ENCODE measurements at places on chromosomes 12 and 14.

- no peak for DNase-seq
These were observed 78.9 kb downstream of the ITPK1 start for GRCh38 chr14:93036652-93037345.

DNA sequence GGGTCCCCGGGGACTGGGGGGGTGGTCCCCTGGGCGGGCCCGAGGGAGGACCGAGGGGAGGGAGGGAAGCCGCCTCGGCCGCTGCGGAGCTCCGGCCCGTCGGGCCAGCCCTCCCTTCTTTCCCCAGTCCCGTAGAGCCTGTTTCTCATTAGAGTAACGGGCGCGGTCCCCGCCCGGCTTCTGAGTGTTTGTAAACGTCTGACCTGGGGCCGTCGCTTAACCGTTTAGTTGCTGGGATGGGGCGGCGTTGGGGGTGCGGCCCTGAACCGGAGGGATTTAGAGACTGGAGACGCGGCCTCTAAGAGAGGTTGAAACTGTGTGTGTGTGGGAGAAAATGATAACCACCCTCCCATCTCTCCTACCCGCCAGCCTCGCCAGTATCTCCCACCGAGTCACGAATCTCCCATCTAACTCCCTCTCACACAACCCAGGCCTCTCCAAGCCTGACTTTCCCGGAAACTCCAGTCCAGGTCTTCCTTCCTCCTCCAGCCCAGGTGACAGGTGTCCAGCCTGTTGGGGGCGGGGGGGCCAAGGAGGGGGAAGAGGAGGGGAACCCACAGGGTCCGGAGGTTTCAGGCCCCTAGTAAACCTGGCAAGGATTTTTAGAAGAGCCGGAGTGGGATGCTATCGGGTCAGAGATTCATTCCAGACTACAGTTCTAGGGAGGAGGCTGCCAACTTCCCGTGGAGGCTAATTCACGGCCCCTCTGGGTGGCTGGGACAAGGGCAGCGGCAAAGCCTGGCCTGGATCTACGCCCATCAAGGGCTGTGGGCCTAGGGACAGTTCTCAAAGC lies 1.1 kb upstream of the NFATC4 start:
- DNase-seq, result peak; percentile 99

GRCh38 chr14:90721619-90722305 lies 94.5 kb downstream of the TTC7B start:
- DNase-seq, result no peak

- DNase-seq, result no peak
These were observed 4.3 kb downstream of the PLEKHG6 start for GRCh38 chr12:6314776-6315175.

GRCh38 chr12:52222692-52223091 lies 10.4 kb upstream of the KRT7 start:
- peak; percentile 40 for DNase-seq

- no peak for DNase-seq
These were observed 32.7 kb upstream of the VPS37B start for GRCh38 chr12:122928404-122929147.

DNA sequence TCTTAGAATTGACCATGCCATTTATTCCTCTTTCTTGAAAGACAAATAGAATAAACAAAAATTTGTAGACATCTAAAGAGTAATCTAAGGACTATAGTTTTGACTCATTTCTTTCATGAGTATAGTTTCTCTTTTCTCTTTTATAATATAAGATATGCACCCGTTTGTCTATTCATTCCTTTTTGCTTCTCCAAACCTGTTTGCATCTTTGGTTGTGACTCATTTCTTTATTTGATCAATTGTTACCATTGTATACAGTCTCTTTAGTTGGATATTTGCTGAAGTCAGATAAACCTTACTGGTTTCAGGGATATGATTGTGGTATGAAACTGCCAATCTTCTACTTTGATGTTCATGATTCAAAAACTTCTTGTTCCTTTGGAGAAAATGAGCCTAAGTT lies 268.7 kb downstream of the FBXL14 start:
- DNase-seq, result peak; percentile 35

DNA sequence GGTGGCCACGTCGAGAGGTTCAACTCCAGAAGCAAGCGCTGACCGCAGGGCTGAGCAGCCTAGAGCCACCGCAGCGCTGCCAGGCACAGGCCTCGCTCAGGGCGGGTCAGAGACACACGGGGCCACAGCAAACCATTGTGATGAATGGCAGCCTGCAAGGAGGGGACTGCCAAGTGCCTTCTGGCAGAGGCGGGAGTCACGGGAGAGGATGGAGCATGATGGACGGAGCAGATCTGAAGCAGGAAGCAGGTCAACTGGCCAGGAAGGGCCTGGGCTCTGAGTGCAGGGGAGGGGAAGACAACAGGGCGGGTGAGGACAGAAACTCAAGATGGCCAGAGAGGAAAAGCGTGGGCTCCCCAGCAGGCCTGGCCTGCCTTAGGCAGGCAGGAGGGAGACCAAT lies 49.8 kb downstream of the CDC42BPB start:
- DNase-seq, result no peak

DNA sequence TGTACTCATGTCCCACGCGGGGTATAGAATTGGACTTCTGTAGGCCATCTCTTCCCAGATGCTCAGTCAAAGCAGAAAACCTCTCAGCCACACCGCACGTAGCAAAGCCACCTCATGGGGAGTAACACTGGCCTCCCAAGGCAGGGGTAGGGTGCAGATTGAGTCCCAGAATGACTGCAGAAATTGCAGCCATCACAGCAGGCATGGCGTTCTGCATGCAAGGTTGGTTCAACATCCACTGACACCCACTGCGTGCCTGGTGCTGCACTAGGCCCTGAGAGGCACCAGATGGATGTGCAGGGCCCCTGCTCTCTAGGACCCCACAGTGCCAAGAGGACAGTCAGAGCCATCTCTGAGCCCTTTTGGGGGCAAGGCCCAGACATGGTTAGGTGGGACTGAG lies 39.9 kb downstream of the RAB35 start:
- no peak for DNase-seq

DNA sequence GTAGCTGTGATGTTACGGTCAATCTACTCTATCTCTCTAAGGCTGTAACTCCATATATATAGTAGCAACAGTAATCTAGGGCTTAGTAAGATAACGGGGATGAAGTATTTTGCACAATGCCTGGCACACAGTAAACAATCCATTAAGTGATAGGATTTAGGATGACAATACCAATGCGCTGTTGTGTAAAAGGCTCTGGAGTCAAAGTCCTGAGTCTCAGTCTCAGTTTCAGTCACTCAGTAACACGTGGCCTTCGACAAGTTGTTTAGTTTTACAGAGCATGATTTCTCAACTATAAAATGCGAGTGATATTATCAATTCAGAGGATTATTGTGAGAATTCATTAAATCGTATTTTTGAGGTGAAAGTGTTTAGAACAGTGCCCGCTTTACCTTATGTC lies 162.4 kb downstream of the GARIN6 start:
- DNase-seq, result no peak

- peak; percentile 68 for DNase-seq
These were observed 307.7 kb downstream of the CCDC91 start for GRCh38 chr12:28497889-28498411.

- no peak for DNase-seq
These were observed 150.1 kb downstream of the PRKCH start for GRCh38 chr14:61471297-61472005.

DNA sequence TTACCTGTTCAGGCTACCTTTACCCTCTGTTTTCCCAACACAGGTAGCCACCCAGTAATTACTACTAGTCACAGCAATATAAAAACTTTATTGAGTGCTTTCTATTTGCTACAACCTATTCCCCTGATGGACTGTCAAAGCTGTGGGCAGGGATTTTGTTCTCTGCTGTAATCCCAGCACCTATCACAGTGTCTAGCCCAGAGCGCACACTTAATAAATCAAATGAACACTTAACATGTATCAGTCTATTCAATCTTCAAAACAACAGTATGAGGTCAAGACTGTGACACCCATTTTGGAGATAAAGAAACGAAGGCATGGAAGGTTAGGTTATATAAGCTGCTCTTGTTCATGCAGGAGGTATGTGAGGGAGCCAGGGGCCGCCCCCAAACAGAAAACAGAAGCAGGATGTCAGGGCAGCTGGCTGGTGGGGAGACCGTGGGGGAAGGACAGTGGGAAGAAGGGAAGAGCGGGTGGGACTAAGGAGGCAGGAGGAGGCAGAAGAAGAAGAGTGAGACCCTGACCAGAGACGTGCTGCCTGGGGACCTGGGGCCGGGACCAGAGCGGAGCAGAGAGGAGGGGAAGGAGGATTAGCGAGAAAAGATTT lies 1.7 kb downstream of the TNFRSF1A start:
- DNase-seq, result no peak

- DNase-seq, result no peak
These were observed 295.0 kb downstream of the RPAP3 start for GRCh38 chr12:47410862-47411261.

- DNase-seq, result no peak
These were observed 15.0 kb downstream of the WNT5B start for GRCh38 chr12:1643905-1644533.

- DNase-seq, result no peak
These were observed 2.9 kb downstream of the ARHGDIB start for GRCh38 chr12:14958361-14959125.

DNA sequence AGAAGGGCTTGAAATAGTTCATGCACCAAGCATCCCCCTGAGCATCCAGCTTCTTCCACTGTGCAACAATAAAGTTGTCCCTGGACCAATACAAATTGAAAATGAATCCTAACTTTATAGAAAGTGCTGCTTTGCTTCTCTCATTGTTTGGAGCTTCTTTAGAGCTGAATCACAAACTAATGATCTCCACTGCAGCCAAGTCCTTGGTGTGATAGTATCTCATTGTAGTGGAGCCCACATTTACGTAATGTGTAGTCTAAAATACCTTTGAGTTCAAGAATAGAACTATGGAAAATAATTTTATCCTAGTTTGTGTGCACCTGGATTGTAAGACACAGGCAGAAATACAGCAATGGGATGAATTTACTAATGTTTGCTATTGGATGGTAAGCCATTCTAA lies 319.9 kb downstream of the EGLN3 start:
- no peak for DNase-seq

DNA sequence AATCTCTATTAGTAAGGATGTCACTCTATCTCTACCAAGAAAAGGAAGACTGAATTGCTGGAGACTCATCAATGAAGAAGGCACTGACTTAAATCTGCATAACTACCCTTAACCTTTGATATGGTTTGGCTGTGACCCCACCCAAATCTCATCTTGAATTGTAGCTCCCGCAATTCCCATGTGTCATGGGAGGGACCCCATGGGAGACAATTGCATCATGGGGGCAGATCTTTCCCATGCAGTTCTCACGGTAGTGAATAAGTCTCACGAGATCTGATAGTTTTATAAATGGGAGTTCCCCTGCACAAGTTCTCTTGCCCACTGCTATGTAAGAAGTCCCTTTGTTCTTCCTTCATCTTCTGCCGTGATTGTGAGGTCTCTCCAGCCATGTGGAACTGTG lies 73.4 kb upstream of the PPM1H start:
- no peak for DNase-seq

DNA sequence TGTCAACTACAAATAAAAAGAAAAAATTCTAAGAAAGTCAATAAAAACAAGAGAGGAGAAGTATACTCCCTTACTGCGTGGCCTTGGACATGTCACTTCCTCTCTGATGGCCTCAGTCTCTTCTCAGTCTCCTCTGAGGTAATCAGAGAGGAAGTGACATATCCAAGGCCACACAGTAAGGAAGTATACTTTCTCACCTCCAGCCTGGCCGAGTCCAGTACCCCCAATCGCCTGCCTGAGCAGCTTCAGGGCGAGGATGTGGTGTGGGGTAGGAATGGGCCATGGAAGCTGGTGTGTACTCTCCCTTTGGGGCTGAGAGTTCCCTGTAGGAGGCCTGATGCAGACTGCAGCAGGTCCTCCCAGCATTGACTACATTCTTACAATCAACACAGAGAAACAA lies 15.8 kb downstream of the VDR start:
- DNase-seq, result no peak

DNA sequence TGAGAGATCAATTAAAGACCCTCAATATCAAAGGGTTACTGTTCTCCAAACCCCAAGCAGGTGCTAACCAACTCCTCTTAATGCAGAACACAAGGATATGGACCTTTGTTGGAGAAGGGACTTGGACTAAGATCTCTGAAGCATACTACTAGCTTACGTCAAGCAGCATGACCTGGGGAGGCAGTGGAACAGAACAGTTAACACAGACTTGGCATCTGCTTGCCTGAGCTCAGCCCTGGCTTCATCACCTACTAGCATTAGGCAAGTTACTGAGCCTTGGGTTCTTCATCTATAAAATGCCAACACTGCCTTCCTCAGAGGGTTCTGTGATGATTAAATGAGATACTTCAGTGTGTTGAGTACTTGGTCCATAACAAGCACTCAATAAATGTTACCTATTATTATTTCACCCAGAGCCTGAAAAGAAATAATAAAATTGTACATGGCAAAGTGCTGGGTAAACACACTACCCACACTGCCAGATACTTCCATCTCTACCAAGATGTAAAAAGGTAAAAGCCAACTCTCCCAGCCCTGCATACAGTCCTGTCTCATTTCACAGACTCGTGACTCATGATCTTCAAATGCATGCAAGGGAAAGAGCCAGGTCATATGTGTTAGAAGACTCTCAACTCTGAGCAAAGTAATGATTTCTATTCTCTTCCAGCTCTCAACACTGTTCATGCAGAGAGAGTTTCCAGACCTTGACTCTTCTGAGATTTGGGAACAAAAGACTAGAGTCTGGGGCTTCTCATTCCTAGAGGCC lies 39.7 kb downstream of the FMNL3 start:
- no peak for DNase-seq

DNA sequence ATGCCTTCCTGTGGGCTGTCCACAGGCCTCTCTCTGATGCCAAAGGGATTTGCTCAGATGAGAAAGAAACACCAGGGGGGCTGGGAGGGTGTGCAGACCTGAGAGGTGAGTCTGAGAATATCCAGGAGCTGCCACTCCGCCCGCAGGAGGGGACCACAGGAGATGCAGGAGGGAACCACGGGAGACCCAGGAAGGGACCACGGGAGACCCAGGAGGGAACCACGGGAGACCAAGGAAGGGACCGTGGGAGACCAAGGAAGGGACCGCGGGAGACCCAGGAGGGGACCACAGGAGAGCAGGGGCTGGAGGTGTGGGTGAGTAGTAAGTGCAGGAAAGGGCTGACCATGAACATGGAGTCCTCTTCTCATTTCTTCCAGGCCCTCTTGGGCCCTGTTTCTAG lies 74.6 kb upstream of the SFSWAP start:
- no peak for DNase-seq

- DNase-seq, result no peak
These were observed 82.8 kb upstream of the MDM1 start for GRCh38 chr12:68414988-68415387.

DNA sequence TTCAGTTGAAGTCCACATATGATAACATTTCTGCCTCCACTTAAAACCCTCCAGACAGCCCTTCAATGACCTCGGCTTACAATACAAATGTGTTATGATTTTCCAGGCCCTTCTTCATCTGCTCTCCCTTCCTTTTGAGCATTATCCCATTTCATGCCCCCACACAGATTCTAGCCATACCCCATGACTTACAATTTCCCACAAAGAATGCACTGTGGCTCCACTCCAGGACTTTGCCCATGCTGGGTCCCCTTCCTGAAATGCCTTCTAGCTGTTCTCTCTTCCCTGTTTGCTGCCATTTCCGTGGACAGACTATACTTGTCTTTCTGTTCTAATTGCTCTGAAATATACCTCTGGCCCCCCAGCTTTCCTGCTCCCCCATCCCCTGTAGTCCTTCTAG lies 963.2 kb downstream of the DIO2 start:
- DNase-seq, result no peak

- no peak for DNase-seq
These were observed 44.1 kb downstream of the SMIM41 start for GRCh38 chr12:52123487-52124186.

Measured in DMS53 (cell line).